ENCODE measurements at places on chromosomes 2 and 18. TPM values are rescaled to one million over a fixed set of nuclear protein-coding genes. Genes with fewer than 3 reads are reported as not detected.

- no peak for DNase-seq
Measured at GRCh38 chr2:177084607-177085006, 128.0 kb upstream of the HNRNPA3 start.

DNA sequence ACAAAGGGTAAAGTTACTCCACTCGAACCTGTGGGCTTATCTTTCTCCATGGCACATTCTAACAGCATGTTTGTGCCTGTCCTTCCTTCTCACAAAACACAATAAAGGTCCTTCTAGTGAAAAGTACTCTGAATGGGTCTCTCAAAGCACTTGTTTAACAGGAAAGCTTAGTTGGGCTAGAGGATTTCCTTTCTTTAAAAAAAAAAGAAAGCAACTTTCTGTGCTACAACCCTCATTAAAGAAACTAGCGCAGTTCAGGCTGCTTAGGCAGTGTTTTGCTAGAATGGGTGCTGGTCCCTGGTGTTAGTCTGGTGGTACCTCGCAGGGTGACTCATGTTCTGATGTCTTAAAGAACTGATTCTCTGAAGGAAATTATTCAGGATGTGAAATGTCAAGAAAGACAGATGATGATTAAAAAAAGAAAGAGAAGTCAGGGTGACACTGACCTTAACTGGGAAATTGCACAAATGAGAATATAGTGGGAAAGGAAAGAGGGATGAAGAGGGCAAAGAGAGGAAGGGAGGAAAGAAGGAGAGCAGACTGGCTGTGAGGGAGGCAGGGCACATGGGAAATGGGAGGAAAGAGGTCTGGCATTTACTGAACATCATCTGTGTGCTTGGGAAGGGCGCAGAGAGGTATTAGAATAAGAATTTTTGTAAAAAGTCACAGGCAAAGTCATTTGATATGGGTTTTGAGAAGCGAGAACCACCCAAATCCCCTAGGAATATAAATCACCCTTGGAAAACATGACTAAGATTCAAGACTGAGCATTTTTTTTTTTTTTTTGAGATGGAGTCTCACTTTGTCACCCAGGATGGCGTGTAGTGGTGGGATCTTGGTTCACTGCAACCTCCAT, 74.9 kb downstream of the ATP8B1 start:
- DNase-seq = no peak

DNA sequence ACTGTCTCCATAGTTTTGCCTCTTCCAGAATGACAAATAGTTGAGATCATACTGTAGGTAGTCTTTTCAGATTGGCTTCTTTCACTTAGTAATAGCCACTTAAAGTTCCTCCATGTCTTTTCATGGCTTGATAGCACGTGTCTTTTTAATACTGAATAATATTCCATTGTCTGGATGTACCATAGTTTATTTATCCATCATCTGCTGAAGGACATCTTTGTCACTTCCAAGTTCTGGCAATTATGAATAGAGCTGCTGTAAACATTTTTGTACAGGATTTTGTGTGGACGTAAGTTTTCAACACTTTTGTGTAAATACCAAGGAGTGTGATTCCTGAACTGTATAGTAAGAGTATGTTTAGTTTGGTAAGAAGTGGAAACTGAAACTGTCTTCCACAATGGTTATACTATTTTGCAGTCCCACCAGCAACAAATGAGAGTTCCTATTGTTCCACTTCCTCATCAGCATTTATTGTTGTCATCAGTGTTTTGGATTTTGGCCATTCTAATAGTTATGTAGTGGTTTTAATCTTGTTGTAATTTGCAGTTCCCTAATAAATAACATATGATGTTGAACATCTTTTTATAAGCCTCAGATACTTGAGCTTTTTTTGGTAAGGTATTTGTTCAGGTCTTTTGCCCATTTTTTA, 18.9 kb downstream of the LTBP1 start:
- DNase-seq = no peak

DNA sequence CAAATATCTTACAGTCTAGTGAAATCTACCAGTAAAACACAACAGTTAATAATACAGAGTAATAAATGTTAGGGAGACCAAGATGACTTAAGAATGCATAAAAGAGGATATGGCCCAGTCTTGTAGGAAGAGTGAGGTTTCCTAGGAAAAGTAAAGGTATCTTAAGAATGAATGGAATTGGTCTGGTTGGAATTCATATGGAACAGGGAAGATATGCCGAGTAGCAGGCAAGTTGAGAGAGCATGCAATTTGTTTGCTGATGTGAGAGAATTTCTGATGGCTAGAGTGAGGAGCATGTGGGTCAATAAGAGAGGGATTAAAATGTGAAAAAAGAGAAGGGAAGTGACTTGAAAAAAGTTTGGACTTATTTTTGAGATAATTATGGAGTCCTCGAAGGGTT, 512.9 kb upstream of the ZEB2 start:
- no peak for DNase-seq

DNA sequence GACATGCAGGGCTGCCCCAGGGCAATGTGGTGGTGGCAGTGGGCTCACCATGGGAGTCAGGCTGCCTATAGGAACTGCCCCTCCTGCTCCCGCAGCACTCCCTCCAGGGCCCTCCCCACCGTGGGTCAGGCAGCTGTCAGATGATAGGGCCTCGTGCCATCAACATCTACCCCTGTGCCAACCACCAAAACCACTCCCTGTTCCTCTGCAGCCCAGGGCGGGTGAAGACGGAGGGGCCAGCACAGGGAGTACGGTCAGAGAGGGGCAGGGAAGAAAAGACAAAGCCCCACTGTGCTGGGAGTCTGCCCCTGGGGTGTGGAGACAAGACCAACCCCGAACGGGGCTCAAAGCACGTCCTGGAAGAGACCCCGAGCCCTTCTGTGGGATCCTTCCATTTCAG, 97.4 kb downstream of the TNS1 start:
- DNase-seq = peak; percentile 87

Gene UGT1A3
- total RNA-seq = not detected

Gene AMER3
- total RNA-seq = not detected

Measured in cardiac septum (tissue), 1 donor.